Esophagus squamous epithelium (tissue), 5 donors: ENCODE measurements at places on chromosomes 5 and 9.

DNA sequence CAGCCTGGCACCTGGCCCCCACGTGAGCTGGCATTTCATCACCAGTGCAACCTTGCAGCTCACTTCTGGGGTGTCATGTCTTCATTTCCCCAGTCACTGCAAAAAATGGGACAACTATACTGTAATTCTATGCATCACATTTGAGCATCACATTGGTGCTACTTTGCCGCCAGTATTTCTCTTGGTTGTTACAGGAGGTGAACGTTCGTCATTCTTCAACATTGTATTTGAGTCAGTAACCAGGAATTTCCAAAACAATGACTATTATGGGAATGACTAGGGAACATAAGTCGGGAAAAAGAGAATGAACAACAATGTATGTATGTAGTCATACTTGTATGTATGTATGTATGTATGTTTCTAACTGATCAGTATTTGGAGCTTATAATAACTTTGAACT is 1278.0 kb downstream of the EFNA5 start:
- H3K36me3 ChIP-seq = no peaks in the 10 kb centered on the region
- no peaks in the 10 kb centered on the region for H3K27me3 ChIP-seq
- no peak overlapping the region for H3K4me3 ChIP-seq
- no peaks in the 10 kb centered on the region for H3K4me1 ChIP-seq
- no peak for DNase-seq

- H3K36me3 ChIP-seq = no peaks in the 10 kb centered on the region
- no peaks in the 10 kb centered on the region for H3K27me3 ChIP-seq
- no peak for DNase-seq
- H3K4me1 ChIP-seq = no peaks in the 10 kb centered on the region
- H3K27ac ChIP-seq = no peak overlapping the region
Measured at GRCh38 chr5:126120939-126121338, 302.3 kb upstream of the GRAMD2B start.

GRCh38 chr5:67160985-67161384 is 35.6 kb downstream of the CD180 start:
- H3K27me3 ChIP-seq = no peaks in the 10 kb centered on the region
- peaks cover 28% of the 10 kb centered on the region for H3K36me3 ChIP-seq
- peaks cover 52% of the 10 kb centered on the region for H3K4me1 ChIP-seq
- H3K27ac ChIP-seq = peak overlapping the region; percentile 31

DNA sequence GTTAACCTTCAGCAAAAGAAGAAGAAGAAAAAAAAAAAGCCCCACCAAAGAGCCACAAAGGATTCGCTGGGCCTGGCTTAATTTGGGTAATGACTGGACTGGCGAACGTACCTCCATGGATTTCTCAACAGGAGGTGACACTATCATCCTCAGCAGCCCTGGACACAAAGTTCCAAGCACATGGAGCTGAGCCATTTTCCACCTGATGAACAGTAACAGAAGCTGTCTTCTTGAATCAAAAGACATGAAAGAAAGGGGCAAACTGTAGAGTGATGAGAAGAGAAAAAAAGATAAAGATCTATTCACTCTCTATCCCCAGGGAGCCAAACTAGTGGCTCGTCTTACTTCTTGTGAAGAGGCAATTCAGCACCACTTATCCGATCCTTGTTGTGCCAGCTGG is 150.2 kb upstream of the TRPM3 start:
- H3K4me3 ChIP-seq = no peak overlapping the region
- no peak overlapping the region for H3K27ac ChIP-seq
- H3K4me1 ChIP-seq = no peaks in the 10 kb centered on the region
- no peak for DNase-seq
- no peaks in the 10 kb centered on the region for H3K36me3 ChIP-seq

DNA sequence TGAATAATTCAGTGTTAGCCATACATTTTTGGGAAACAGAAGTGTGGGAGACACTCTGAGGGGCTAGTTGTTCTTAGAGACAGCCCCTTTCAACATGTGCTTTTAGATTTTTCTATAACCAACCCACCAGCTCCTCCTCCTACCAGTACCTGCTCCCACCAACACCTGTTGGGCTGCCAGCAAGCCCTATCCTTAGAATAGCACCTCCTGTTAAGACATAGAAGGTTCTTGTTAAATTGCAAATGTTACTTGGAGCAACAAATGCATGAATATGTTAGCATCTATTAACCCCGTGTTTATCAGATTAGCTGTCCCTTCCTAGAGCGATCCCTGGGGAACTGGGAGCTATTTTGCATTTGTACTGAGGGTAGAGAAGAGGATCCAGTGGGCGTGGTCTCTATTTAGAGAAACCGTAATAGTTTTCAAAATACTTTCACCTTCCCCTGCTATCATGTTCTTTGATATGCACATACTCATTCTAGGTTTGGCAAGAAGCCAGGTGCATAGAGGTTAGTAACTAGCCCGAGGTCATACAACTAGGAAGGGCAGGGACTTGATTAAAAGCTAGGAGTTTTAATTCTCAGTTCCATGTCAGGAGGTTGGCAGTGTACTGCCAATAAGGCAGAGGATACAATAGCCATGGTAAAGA is 334.4 kb downstream of the KCTD16 start:
- H3K36me3 ChIP-seq = no peaks in the 10 kb centered on the region
- no peak overlapping the region for H3K27ac ChIP-seq
- no peak overlapping the region for H3K4me3 ChIP-seq
- H3K4me1 ChIP-seq = no peaks in the 10 kb centered on the region
- no peak for DNase-seq

DNA sequence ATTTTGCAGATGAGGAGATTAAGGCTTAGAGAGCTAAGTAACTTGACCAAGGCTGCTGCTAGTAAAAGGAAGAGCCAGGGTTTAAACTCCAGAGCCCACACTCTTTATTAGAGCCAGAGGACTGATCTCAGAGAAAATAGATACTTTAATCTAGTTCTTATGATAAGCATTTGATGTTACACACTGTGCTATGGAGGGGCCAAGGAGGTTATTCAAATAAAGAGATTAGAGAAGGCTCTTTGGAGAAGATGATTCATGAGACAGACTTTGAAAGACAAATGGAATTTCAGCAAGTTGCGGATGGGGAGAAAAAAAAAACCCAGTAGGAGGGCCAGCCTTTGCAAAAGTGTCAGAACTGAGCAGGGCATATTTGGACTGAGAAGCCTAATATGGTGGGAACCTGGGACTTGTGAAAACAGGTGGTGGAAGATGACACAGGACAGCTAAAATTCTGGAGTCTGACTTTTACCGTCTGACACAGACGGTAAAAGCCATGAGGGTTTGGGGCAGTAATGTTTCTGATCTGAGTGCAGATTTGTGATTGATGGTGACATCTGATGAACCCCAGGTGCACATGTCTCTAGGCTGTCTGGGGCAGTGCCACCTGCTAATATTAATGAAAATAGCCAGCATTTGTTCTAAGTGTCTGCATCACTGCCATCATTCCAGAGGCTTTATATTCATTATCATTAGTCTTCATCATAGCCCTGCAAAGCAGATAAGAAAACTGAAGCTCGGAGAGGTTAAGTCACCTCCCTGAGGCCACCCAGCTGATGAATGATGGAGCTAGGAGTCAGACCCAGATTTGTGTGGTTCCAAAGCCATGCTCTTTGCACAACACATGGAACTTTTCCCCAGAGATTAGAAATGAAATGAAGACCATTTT is 65.3 kb upstream of the CXCL14 start:
- H3K27me3 ChIP-seq = no peaks in the 10 kb centered on the region
- no peak for DNase-seq
- H3K4me3 ChIP-seq = no peak overlapping the region

DNA sequence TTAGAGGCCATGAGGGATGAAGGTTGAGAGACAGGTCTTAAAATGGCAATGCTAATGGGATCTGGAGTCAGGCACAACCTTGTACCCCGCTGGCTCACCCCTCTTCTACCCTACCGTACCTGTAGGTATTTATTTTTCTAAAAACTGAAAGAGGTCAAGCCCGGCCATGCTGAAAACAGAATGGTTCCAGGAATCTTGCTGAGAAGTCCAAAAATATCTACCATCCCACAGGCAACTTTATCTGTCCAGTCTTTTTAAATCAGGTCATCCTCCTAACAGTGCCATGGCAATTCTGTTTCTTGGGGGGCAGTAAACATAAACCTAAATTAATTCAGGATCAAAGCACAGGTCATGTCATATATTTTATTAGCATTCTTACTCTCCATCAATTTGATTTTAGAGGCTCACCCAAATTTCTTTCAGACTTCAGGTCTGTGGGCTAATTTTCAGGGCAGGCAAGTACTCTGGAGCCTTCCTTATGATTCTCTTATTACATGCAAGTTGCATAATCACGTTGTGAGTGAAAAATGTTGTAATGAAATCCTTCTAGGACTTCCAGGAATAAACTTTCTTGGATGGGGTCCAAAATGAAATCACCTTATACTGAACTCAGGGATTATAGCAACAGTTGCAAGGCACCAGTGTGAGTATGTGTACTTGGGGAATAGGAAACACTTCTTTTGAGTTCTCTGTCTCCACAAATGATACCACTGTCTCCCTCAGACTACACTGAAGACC is 102.7 kb upstream of the NREP start:
- no peaks in the 10 kb centered on the region for H3K27me3 ChIP-seq
- no peak overlapping the region for H3K27ac ChIP-seq
- H3K36me3 ChIP-seq = no peaks in the 10 kb centered on the region
- no peak overlapping the region for H3K4me3 ChIP-seq

GRCh38 chr5:3537942-3538341 is 57.7 kb upstream of the IRX1 start:
- no peak for DNase-seq
- no peaks in the 10 kb centered on the region for H3K27me3 ChIP-seq
- no peaks in the 10 kb centered on the region for H3K4me1 ChIP-seq
- H3K36me3 ChIP-seq = no peaks in the 10 kb centered on the region
- no peak overlapping the region for H3K4me3 ChIP-seq

- no peak overlapping the region for H3K27ac ChIP-seq
- no peaks in the 10 kb centered on the region for H3K27me3 ChIP-seq
- no peak overlapping the region for H3K4me3 ChIP-seq
- no peaks in the 10 kb centered on the region for H3K4me1 ChIP-seq
- DNase-seq = no peak
Measured at GRCh38 chr5:82334856-82335255, 56.7 kb upstream of the RPS23 start.

GRCh38 chr5:153987301-153987700 is 51.4 kb downstream of the FAM114A2 start:
- no peak overlapping the region for H3K4me3 ChIP-seq
- no peak overlapping the region for H3K27ac ChIP-seq
- DNase-seq = no peak
- H3K27me3 ChIP-seq = no peaks in the 10 kb centered on the region

GRCh38 chr9:114676901-114677300 is 5.1 kb downstream of the TEX48 start:
- H3K4me1 ChIP-seq = no peaks in the 10 kb centered on the region
- H3K36me3 ChIP-seq = no peaks in the 10 kb centered on the region
- H3K27ac ChIP-seq = no peak overlapping the region
- no peak overlapping the region for H3K4me3 ChIP-seq
- peaks cover 36% of the 10 kb centered on the region for H3K27me3 ChIP-seq

GRCh38 chr5:150540615-150541396 is 32.9 kb downstream of the NDST1 start:
- no peak overlapping the region for H3K4me3 ChIP-seq
- no peaks in the 10 kb centered on the region for H3K27me3 ChIP-seq
- H3K27ac ChIP-seq = peak overlapping the region; percentile 93
- H3K4me1 ChIP-seq = peaks cover 52% of the 10 kb centered on the region

DNA sequence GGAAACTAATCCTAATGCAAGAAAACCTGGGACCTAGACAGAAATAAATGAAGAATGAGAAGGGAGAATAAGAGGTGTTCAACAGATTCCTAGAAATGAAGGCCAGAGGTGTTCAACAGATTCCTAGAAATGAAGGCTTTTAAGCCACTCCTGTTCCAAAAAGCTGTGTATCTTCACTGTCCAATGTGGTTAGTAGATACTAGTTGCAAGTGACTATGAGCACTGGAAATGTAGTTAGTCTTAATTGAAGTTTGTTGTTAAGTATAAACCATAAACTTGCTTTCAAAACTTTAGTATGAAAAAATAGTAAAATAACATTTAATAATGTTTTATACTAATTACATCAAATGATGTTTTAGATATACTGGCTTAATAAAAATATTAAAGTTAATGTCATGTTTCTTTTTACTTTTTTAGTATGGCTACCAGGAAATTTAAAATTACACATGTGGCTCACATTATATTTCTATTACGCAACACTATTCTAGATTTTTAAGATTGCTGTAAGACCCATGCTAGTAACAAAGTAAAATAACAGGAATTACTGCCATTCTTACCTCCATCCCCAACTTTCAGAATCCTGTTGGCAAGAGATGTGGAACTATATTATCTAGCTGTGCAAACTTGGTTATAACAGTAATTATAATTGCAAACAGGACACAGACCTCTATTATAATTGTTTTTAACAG is 57.5 kb downstream of the RICTOR start:
- no peak overlapping the region for H3K4me3 ChIP-seq
- H3K27ac ChIP-seq = no peak overlapping the region
- H3K36me3 ChIP-seq = no peaks in the 10 kb centered on the region
- H3K4me1 ChIP-seq = peaks cover 27% of the 10 kb centered on the region

DNA sequence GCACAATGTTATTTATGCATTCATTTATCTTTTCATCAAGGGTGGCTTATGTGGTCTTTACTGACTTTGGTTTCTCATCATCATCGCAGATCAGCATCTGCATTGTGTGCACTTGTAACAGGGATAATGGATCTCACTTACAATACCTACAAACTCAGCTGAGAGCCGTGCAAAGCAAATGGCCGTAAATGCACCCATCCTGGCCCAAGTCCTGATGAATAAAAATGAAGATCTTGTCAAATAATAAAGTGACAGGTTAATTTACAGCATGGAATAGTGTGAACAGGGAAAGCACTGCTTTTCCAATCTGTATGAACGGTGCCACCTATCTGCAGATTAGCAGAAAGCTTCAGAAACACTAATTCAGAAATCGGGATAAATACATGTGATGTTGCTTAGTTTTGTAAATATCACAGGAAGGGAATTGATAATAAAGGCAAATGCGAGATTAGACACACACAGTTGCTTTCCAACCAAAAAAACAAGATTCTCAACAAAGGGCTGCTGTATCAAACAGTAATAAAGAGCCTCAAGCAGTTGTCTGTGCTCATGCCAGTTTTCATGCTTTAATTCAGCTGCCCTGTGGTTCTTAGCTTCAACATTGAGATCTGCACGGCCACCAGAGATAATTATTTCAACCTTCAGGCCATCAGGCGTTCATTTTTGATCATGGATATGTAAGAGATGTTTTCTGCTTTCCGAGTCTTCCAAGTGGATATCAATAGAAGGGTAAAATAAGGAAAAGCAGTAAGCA is 153.4 kb upstream of the POU5F2 start:
- no peaks in the 10 kb centered on the region for H3K27me3 ChIP-seq
- no peak overlapping the region for H3K27ac ChIP-seq
- H3K4me1 ChIP-seq = no peaks in the 10 kb centered on the region
- H3K36me3 ChIP-seq = no peaks in the 10 kb centered on the region

DNA sequence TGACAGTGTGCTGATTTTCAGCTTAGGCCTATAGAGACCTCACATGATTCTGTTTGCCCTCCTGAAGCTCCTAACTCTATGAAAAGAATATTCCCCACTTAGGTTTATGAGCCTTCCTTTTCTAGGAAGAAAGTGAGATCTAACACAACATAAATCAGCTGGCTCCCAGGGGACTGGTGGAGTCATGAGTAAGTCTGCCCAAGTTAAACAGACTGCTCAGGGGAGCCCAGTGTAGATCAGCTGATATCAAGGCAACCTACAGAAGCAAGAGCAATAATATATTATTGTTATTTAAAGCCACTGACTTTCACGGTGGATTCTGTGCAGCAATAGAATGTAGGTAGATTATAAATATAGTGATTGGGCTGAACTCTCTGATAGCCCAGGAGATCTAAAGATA is 1978.6 kb upstream of the CDH6 start:
- no peak overlapping the region for H3K27ac ChIP-seq
- no peaks in the 10 kb centered on the region for H3K36me3 ChIP-seq
- DNase-seq = no peak
- H3K27me3 ChIP-seq = no peaks in the 10 kb centered on the region
- no peak overlapping the region for H3K4me3 ChIP-seq

GRCh38 chr9:38467404-38467803 is 43.1 kb upstream of the IGFBPL1 start:
- H3K4me3 ChIP-seq = no peak overlapping the region
- H3K4me1 ChIP-seq = no peaks in the 10 kb centered on the region
- no peak for DNase-seq
- no peaks in the 10 kb centered on the region for H3K27me3 ChIP-seq
